Activated CD8-positive, alpha-beta T cell treated with anti-CD3 and anti-CD28 coated beads for 36 hours (primary cell): ENCODE measurements at places on chromosomes 6 and 20. TPM values are rescaled to one million over a fixed set of nuclear protein-coding genes. Genes with fewer than 3 reads are reported as not detected.
A peak's percentile ranks its signal among the peaks of the same experiment; 100 is the strongest.

DNA sequence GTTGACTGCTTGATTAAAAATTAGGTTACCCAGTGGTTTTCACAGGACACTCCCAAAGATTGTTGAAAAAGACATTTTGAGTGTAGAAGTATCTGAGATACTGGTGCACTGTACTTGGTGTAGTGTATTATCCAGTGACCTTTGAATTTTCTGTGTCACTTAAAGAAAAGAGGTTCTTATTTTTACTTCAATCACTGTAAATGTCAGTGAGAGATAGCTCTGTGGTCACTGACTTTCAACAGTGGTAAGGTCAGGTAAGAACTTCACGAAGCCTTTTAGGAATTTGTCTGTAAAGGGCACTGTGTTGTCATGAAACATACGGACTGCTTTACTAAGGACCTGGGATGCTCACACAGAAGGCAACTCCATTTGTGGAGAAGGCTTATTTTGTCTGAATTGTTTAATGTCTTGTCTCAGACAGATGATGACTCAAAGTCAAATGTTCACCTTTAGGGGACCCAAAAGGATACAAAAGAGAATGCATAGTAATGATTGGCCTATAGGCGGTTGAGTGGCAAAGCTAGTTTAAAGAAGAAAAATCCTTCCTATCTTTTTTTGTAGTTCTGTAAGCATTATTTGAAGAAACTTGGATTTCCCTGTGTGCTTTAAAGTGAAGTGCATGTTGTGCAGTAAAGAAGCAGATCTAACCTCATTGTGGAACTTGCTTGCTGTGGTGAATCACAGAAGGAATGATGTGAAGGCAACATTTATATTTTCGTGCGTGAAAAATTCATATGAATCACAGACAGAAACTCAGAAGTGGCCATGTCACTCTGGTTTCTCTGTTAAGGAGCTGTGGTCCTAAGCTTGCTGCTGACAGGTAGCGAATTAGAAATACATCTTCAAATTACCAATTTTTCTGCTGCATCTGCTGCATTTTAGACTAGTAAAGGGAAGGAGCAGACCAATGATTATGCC is 47.3 kb downstream of the ZFAND3 start:
- DNase-seq: no peak

DNA sequence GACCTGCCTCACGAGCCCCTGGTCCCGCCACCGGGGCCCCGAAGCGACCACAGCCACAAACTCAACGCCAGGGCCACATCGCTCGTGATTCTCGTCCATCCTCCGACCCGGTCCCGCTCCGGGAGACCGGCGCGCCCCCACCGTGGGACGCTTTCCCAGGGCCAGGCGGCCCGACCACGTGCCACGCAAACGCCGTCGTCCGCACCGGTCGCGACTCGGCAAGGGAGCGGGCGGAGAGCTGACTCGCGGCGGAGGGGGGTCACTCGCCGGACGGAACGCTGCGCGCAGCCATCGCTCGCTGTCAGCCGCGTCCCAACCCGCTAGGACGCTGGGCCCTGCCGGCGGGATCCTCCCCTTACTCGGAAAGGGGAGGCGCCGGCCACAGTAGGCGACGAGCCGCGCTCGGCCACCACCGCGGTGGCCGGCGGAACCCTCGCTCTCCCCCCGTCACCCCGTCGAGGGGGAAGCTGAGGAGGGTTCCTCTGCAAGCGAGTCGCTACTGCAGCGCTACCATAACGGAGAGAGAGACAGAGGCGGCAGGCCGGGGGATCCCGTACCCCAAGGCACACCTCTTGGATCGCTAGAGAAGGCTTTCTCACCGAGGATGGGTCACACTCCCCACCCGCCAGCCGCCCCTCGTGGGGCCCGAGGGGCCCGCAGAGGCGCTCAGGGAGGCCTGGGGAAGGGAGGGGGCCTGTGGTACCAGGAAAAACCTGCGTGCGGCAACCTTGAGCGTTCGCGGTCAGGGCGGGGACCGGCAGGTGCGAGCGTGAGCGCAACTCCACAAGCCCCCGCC is 511.8 kb upstream of the ZNF337 start:
- peak; percentile 33 for DNase-seq

DNA sequence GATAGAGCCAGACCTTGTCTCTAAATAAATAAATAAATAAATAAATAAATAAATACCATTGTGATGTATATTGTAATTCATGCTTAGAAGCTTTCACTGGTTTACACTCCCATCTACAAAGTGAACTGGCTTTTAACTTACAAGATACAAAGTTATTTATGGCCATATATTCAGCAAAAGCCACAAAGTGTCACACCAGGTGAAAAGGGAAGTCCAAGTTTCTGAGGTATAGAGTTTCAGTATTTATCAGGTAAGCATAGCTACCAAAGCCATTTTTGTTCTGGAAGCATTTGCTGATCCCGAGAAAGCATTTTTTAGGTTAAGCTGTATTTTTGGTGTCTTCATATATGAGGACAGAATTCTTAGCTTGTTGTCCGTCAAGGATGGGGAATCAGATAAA is 22.1 kb upstream of the PKIG start:
- no peak for DNase-seq

DNA sequence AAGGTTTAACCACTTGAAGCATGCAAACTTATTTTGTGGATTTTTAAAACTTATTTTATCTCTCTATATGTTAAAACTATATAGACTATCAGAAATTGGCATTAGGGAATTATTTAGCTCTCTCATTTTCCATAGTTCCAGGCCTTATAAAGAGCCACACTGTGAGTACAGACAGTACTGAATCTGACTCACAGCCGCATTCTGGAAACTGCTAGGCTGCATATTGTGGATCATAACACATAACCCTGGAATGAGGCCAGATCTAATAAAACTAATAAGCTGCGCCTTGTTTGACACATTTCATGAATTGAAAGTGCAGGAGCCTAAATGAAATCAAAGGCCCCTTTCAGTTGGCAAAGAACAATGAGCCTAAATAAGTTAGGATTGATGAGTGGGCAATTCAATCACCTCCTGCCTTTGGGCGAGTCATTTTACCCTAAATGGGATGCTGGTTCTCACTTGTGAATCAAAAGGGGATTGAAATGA is 308.4 kb downstream of the PACRG start:
- DNase-seq: no peak

- peak; percentile 83 for DNase-seq
Measured at GRCh38 chr6:33344701-33345697, 27.5 kb upstream of the ZBTB22 start.

DNA sequence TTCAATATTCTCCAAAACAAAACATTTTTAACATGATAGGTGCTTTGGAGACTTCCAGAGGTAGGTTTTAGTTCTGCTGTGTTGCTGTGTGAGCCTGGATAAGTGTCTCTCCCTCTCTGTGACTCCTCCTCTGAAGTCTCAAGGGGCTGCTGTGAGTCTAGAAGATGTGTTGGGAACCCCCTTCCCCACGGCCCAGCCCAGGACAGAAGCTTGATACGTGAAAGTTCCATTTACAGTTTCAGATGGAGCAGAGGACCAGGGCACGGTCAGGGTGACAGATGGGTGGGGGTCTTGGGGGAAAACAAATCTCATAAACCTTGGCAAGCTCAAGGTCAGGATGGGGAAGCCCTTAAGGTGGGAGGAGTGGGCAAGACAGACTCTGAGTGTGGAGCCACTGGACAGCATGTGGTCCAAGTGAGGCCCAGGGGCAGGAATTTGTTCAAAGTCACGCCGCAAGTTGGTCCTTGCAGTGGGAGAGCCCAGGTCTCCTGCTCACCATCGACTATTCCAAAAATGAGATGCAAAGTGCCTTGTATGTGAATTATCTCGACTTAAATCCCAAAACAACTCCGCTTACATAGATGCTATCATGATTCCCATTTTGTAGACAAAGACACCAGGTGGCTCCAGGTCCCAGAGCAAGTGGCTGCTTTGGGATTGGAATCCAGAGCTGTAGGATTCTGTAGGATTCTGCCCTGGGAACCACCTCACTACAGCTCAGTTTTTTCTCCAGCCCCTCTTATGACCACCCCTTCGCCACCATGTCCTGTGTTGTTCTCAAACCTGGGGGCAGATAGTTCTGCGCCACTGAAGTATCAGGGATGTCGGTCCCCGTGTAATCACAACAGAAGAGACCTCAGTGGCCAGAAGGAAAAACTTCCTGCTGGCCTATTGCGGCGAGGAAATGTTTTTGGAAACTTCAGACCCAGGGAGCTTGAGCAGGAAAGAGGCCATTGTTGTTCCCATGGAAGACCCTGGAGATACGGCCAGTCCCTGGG is 1.9 kb downstream of the TGM2 start:
- no peak for DNase-seq

DNA sequence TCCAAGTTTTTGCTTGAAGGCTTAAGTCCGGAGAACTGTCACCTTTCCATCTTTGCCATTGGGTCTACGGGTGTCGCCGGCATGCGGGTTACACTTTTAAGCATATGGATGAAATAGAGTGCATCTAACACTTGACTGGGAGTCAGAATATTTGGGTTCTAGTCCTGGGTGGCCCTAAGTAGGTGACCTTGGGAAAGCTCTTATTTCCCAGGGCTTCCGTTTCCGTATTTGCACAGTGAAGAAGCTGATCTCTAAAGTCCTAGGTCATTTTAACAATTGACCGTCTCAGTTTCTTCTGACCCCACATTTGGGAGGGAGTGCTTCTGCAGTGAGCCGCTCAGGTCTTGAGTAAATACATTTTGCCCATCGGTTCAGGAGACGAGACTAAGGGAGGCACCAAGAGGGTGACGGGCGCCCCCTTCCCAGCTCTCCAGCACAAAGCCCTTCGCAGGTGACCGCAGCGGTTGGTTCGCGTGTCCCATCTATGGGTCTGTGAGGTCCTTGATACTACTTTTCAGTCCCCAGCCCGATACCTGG is 651 bp upstream of the BLTP3A start:
- DNase-seq: peak; percentile 58

DNA sequence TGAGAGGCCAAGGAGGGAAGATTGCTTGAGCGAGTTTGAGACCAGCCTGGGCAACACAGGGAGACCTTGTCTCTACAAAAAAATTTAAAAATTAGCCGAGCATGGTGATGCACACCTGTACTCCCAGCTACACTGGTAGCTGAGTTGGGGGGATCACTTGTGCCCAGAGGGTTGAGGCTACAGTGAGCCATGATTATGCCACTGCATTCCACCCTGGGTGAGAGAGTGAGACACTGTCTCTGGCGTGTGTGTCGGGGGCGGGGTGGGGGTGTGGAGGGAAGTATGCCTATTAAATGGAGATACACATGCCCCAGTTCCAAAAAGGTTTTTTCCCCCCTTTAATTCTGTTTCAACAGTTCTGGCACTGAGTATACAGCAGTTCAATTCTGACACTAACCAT is 223.2 kb downstream of the TBC1D7 start:
- DNase-seq: no peak

GRCh38 chr6:105611606-105612005 is 208.7 kb upstream of the PREP start:
- no peak for DNase-seq

The FAM184A gene
- total RNA-seq: 4.8 TPM

DNA sequence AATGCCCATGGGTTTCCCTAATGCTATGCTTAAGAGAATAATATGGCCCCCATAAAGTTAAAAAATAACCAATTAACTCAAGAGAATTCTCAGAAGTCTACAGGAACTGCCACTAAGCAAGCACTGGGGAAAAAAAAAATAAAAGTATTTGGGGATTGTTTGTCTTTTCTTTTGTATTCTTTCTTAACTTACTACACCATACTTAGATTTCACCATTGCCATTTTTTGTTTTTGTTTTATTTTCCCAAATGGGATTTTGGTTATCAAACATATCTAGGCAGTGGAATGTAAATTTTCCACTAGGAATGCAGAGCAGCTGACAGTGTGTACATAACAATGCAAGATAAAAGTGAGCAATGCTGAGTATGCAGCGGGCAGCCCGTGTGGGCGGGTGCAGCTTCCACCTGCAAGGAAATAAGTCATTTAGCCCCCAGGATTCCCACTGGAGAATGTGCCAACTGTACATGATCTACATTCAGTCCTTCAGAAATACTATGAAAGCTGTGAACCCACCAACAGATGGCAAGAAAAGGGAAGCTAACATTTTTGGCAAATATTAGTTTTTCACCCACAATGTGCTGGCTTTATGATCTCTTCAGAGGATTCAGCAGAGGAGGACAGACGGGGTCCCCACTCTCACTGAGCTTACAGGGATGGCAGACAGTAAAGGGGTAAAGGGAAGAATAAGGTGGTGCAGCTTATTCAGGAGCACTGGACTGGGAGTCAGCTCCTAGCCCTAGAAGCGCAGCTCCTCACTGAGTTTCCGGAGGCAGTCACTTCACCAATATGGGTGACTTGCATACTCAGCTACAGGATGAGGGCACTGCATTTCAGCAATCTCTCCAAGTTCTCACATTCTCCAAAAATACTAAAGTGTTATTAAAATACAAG is 44.4 kb downstream of the DCDC2 start:
- DNase-seq: no peak

DNA sequence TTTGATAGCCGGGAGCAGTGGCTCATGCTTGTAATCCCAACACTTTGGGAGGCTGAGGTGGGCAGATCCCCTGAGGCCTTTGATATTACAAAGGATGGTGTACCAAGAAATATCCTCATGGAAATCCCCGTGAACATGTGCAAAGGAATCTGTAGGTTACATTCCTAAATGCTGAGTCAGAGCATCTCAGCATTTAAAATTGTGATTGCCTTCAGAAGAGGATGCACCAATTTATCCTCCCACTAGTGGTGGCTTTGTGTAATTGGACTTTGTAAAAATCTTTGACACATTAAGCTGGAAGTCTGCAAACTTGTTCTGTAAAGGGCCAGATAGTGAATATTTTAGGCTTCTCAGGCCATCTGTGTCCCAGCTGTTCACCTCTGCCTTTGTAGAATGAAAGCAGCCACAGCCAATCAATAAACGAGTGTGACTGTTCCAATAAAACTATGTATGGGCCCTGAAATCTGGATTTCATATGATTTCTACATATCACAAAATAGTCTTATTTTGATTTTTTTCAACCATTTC is 11.8 kb downstream of the TMEM14B start:
- no peak for DNase-seq

DNA sequence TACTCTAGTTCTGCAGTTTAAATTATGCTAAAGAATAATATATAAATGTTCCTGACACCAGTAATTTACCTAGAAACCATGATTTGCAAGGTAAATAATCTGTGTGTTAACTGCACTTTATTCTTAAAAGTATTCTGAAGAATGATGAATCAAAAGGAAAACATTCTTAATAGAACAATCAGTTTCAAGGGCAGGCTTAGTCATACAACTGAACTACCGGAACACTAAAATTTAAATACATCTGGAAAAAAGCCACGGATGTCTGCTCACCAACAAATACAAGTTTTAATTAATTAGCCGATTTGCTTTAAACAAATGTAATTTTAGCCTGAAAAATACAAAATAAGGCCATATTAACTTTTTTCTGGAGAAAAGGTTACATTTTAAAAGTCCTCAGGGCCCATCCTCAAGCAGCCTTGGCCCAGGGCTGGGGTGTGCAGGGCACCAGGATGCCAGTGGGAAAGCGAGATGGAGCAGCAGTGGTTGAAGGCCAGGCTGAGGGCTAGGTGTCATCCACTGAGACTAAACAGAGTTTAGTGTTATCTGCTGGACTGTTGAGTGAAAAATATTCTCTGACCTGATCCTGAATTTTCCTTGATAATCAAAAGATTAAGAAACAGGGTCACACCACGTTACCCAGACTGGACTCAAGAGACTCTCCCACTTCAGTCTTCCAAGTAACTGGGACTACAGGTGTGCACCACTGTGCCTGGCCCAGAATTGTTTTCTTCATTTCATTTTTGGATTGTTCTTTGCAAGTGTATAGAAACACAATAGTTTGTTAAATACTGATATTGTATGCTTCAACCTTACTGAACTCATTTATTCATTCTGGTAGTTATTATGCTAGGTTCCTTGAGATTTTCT is 88.2 kb upstream of the DST start:
- DNase-seq: no peak

The LHFPL5 gene
- total RNA-seq: not detected

- DNase-seq: peak; percentile 5
Measured at GRCh38 chr20:20363799-20364592, 3.9 kb upstream of the INSM1 start.

The CLPSL1 gene
- not detected for total RNA-seq
